SHP77 treated with DMSO at 0.1 percent for 48 hours (cell line): ENCODE measurements at places on chromosomes 7 and 10.

- no peak for DNase-seq
These were observed 72.4 kb upstream of the DNAAF5 start for GRCh38 chr7:653829-654764.

- no peak for DNase-seq
These were observed 331.6 kb downstream of the GFRA1 start for GRCh38 chr10:115941361-115941771.

GRCh38 chr7:47653550-47654411, 71.9 kb upstream of the TNS3 start:
- DNase-seq, result no peak

DNA sequence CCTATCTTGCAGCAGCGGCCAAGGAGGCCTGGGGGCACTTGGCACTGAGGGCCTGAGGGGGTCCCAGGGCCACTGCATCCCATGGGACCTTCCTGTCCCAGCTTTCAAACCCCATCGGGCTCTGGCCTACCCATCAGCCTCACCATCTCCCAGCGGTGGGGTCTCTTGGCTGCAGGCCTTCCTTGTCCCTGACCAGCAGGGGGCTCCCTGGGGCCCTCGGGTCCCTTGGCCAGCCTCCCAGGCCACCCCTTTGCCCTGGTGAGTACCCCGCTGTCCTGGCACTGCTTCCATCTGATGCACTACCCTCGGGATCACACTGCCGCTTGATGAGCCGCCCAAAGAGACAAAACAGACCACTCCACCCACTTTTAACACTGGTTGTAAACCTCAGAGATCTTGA, 43.5 kb downstream of the YKT6 start:
- DNase-seq, result no peak

DNA sequence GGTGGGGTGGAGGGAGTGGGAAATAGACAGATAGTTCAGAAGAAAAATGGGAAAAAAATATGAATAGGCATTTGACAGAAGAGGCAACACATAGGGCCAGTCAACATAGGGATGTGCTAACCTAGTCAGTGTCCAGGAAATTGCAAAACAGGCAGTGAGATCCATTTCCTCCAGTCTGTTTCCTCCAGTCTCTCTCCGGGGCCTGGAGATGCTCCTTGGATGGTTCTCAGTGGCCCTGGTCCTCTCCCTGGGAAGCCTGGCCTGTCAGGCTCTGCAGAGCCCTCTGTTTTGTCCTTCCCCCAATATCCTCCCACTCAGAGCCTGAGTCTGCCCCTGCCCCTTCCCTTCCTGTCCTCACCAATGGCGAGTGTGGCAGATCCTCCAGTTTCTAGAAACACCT, 52.6 kb downstream of the SYPL1 start:
- DNase-seq, result no peak

GRCh38 chr10:101092881-101093354, 31.1 kb downstream of the KAZALD1 start:
- no peak for DNase-seq
